ENCODE measurements at places on chromosomes 13 and 19.
A peak's percentile ranks its signal among the peaks of the same experiment; 100 is the strongest.

DNA sequence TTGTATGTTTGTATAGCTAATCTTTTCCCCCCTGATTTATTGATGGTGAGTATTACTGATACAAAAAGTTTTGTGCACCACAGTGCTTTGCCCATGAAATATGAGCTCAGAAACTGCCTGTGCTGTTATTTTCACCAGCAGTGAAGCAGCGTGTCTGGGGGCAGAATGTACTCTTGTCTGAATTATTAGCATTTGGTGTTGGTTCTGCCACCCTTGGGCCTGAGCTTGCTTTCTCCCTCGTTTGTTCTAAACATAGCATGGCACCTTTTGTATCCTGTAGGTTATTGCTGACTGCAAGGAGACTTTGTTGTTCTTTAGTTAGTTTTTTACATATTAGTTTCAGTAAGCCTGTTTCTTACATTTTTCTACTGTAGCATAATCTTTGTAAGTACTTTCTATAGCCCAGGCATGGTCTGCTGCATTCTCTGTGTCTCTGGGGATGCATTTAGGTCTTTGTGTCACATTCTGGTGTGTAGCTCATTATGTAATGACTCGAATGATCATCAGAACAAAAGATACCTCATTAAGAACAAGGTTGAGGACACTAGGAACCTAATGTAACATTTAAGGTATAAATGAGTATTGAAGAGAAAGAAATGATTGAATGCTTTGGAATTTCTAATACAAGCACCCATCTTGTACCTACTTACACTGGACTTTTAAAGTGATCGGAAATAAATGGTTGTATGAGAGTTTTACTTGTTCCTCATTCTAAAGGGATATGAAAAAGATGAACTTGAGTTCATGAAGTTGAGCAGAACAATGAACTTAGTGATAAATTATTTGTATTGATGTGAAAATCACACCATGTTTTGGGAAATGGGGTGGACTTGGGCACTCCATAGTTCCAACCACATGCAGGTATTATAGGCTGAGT lies 50.3 kb upstream of the GPI start:
- no peak for DNase-seq
- H3K4me1 ChIP-seq = peaks cover 49% of the 10 kb centered on the region
- peaks cover 7% of the 10 kb centered on the region for H3K36me3 ChIP-seq
- H3K27ac ChIP-seq = peak overlapping the region; percentile 78
- H3K27me3 ChIP-seq = no peaks in the 10 kb centered on the region
- peak overlapping the region; percentile 61 for H3K4me3 ChIP-seq

- no peak for DNase-seq
- peaks cover 58% of the 10 kb centered on the region for H3K4me1 ChIP-seq
- H3K27me3 ChIP-seq = no peaks in the 10 kb centered on the region
- peak overlapping the region; percentile 63 for H3K4me3 ChIP-seq
- peaks cover 5% of the 10 kb centered on the region for H3K36me3 ChIP-seq
Observed at GRCh38 chr13:77339408-77339807, 12.5 kb upstream of the MYCBP2 start.

DNA sequence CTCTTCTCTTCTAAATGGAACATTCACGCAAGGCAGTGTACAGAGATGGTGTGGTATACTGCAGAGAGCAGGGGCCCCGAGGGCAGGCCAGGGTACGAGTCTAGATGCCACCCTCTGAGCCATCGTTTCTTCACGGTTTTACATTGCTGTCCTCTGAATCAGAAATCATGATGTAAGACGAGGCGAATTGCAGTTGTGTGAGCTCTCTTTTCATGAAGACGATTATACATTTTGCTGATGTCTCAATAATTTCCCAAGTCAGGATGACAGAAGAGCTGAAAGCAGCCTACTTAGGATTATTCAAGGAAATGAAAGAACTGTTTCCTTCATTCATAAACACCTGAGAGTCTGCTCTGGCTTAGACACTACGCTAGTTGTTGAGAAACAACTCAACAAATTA lies 93.8 kb upstream of the RNF113B start:
- peaks cover 4% of the 10 kb centered on the region for H3K27me3 ChIP-seq
- H3K4me1 ChIP-seq = no peaks in the 10 kb centered on the region
- no peak overlapping the region for H3K27ac ChIP-seq
- H3K4me3 ChIP-seq = no peak overlapping the region
- no peaks in the 10 kb centered on the region for H3K36me3 ChIP-seq

DNA sequence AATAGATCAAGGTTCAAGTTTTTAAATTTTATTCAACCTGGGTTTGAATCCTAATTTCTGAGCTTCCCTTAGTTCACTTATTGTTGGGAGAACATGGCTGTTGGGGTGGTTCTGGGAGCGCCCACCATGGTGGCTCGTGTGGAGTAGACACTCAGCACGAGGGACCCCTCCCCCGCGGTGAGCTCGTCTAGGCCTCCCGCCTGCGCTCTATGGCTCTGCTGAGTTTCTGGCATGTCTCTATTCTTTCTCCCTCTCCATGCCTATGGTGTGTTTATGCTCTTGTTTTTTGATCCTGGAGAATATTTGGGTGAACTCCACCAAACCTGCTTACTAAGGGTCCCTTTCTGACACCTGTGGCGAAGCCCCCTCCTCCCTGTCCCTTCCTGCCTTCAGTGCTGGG lies 1.6 kb upstream of the EPN1 start:
- no peaks in the 10 kb centered on the region for H3K27me3 ChIP-seq
- peak overlapping the region; percentile 51 for H3K27ac ChIP-seq
- peak overlapping the region; percentile 4 for H3K4me3 ChIP-seq
- DNase-seq = no peak
- H3K36me3 ChIP-seq = peaks cover 47% of the 10 kb centered on the region

- peak; percentile 17 for DNase-seq
- H3K27me3 ChIP-seq = peaks cover 1% of the 10 kb centered on the region
- H3K4me1 ChIP-seq = peaks cover 32% of the 10 kb centered on the region
- peaks cover 33% of the 10 kb centered on the region for H3K36me3 ChIP-seq
- H3K27ac ChIP-seq = peak overlapping the region; percentile 47
- peak overlapping the region; percentile 52 for H3K4me3 ChIP-seq
Observed at GRCh38 chr19:53877361-53877766, 4.6 kb upstream of the PRKCG start.

DNA sequence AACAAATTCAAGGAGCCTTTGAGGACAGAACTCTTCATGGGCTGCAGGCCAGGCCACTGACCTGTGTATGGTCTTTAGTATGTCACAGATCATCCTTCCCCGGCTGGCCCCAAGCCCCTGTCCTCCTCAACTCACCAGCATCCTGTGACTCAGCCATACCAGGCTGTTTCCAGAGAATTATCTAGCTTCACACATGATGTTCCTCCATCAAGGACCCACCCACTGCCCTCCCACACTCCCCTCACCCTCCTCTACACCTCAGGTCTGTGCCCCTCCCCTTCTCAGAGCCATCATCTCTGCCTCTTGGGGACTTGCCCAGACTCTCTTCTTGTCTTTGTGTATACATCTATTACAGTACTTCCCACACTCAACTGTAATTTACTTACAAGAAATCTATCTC lies 14.7 kb downstream of the DCT start:
- H3K36me3 ChIP-seq = no peaks in the 10 kb centered on the region
- H3K4me3 ChIP-seq = no peak overlapping the region
- DNase-seq = no peak
- H3K27me3 ChIP-seq = peaks cover 7% of the 10 kb centered on the region

DNA sequence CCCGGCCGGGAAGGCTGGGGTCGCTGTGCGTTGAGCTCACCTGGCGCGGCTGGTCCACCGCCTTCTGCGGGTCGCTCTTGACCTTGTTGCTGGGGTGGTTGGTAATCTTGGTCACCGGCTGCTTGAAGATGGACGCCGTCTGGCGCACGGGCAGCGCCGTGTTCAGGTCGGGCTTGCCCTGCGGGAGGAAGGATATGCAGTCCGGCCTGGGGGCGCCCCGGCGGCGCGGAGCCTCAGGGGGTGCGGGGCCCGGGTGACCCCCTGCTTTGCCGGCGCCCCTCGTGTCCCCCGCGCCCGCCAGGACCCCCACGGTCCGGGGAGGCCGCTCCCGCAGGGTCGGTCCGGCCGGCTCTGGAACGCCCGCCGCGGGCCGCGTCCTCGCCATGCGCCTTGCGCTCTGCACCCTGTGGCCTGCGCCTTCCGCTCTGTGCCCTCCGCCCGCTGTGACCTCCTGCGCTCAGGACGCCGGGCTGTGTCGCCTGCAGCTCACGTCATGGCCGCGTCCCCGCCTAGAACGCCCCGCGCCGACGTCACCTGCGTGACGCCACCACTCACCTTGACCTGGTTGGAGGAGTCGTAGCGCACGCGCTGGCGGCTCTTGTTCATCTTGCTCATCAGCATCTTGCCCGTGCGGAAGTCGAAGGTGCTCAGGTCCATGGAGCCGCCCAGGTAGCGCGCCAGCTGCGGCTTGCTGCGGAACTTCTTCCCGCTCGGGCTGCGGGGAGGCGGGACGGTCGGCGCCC lies 8.0 kb downstream of the MBD3 start:
- H3K36me3 ChIP-seq = peaks cover 32% of the 10 kb centered on the region
- no peak overlapping the region for H3K27ac ChIP-seq
- H3K4me1 ChIP-seq = peaks cover 6% of the 10 kb centered on the region
- H3K4me3 ChIP-seq = no peak overlapping the region

DNA sequence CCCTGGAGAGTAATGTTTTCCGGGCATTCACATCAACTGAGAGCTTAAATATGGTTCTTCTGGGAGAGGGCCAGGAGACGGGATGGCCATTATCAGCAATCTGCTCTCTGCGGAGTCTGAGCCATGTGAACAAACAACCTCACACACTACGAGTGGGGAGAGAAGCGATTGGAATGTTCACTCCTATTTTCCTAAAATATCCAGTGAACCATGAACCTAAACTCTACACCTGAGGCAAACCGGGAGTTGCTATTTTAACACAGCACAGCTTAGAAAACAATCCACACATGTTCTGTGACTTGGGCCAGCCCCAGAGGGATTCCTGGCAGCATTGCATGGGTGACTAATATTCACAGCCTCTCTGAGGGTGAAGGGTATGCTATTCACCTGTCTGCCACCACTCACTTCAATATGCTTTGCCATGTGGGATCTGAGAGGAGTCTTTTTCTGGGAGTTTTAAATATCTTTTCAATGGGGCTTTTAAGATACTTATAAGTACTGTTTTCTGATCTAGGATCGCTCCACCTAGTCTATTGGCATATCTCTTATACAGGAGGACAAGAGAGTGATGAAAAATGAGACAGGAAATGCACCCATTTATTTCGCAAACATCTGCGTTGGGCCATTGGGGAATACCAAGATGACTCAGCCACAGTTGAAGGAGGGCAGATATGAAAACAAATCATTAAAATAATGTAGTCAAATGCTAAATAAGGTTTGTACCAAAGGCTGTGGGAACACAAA lies 72.6 kb upstream of the SERP2 start:
- peaks cover 7% of the 10 kb centered on the region for H3K4me1 ChIP-seq
- no peak for DNase-seq
- no peaks in the 10 kb centered on the region for H3K36me3 ChIP-seq
- no peak overlapping the region for H3K4me3 ChIP-seq

GRCh38 chr19:1665565-1666047 lies 13.2 kb upstream of the TCF3 start:
- peak overlapping the region; percentile 82 for H3K27ac ChIP-seq
- no peaks in the 10 kb centered on the region for H3K27me3 ChIP-seq
- H3K36me3 ChIP-seq = no peaks in the 10 kb centered on the region
- peak; percentile 61 for DNase-seq
- peaks cover 79% of the 10 kb centered on the region for H3K4me1 ChIP-seq

DNA sequence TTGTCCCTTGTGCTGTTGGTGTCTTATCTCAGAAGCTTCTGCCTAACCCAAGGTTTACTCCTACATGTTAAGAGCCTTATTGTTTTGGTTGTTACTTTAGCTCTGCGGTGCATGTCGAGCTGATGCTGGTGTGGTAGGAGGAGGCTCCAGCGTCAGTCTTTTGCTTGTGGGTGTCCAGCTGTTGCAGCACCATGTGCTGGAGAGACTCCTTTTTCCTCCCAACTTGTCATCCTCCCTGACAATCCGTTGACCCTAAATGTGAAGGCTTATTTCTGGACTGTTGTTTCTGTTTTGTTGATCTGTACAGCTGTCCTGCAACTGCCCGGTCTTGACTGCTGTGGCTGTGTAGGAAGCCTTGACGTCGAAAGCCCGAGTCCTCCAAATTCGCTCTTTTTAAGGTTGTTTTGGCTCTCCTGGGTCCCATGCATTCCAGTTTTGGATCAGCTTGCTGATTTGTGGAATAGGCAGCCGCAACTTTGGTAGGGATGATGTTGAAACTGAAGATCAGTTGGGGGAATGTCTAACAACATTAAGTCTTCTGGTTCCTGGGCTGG lies 15.3 kb downstream of the NAXD start:
- no peaks in the 10 kb centered on the region for H3K27me3 ChIP-seq
- peaks cover 30% of the 10 kb centered on the region for H3K36me3 ChIP-seq
- H3K4me1 ChIP-seq = peaks cover 6% of the 10 kb centered on the region
- peak overlapping the region; percentile 34 for H3K27ac ChIP-seq

GRCh38 chr19:38162094-38162493 lies 61.9 kb downstream of the DPF1 start:
- DNase-seq = no peak
- H3K27me3 ChIP-seq = no peaks in the 10 kb centered on the region
- no peak overlapping the region for H3K4me3 ChIP-seq
- peaks cover 83% of the 10 kb centered on the region for H3K36me3 ChIP-seq
- peaks cover 1% of the 10 kb centered on the region for H3K4me1 ChIP-seq

DNA sequence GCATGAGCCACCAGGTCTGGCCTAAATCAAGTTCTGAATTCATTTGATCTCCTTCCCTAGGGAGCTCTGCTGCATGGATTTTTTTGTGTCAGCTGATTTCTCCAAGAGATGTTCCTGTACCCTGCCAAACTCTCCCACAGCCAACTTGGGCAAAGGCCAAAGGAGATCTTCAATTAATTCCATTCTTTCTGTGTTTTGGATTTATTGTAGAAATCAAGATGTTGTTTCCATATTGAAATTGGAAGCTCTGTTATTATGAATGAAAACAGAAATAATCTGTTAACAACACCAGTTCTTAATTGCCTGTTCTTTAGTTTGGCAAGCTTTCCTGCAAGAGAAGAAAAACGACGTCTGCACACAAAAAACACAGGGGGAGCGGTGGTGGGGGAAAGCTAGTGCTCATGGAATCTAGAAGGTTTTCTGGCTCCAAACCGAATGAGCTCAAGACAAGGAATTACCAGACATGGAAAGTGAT lies 86.5 kb upstream of the ABCC4 start:
- no peak for DNase-seq
- H3K27me3 ChIP-seq = peaks cover 67% of the 10 kb centered on the region
- H3K36me3 ChIP-seq = peaks cover 4% of the 10 kb centered on the region
- no peak overlapping the region for H3K27ac ChIP-seq
- no peak overlapping the region for H3K4me3 ChIP-seq
- H3K4me1 ChIP-seq = peaks cover 42% of the 10 kb centered on the region

- H3K36me3 ChIP-seq = peaks cover 2% of the 10 kb centered on the region
- H3K27ac ChIP-seq = no peak overlapping the region
- DNase-seq = peak; percentile 61
- no peaks in the 10 kb centered on the region for H3K4me1 ChIP-seq
- no peak overlapping the region for H3K4me3 ChIP-seq
- peaks cover 25% of the 10 kb centered on the region for H3K27me3 ChIP-seq
Observed at GRCh38 chr19:41144403-41144802, 30.2 kb downstream of the CYP2F1 start.

DNA sequence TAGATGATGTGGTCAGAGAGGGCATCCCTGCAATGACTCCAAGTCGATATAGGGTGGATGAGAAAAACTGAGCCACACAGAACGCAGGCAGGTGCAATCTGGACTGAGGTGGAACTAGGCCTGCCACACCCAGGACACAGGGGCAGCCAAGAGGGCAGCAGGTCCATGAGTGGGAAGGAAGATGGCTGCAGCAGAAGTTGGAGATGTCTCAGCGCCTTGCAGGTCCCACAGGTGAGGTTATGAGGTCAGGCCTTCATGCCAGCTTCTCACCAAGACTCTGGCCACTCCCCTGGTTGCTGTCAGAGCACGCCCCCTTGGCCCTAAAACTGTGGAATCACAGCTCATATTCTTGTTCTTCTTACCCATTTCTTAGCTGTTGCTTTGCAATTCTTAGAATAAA lies 147.7 kb upstream of the VSTM2B start:
- DNase-seq = no peak
- no peaks in the 10 kb centered on the region for H3K4me1 ChIP-seq
- no peaks in the 10 kb centered on the region for H3K36me3 ChIP-seq
- H3K27me3 ChIP-seq = no peaks in the 10 kb centered on the region
- no peak overlapping the region for H3K27ac ChIP-seq
